ENCODE measurements at places on chromosomes 7 and 10.

DNA sequence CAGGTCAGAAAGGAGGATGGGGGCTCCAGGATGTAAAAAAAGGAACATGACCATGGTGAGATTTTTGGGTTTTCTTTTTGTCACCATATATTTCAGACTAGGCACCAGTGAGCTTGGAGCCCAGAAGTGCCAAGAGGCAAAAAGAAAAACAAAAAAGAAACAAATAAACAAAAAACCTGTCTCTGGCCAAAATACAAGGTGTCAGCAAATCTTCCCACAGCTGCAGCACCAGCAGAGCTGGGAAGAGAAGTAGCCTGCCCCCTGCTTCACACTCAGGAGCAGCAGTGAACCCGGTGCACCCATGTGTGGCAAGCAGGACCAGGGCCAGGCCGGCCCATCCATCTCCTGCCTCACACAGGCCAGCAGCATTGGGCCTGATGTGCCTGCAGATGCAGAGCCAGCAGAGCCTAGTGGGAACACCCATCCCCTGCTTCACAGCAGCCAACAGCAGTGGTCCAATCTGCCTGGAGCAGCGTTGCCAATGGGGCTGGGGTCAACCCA, 34.7 kb upstream of the C10orf71 start:
- no peak for DNase-seq

DNA sequence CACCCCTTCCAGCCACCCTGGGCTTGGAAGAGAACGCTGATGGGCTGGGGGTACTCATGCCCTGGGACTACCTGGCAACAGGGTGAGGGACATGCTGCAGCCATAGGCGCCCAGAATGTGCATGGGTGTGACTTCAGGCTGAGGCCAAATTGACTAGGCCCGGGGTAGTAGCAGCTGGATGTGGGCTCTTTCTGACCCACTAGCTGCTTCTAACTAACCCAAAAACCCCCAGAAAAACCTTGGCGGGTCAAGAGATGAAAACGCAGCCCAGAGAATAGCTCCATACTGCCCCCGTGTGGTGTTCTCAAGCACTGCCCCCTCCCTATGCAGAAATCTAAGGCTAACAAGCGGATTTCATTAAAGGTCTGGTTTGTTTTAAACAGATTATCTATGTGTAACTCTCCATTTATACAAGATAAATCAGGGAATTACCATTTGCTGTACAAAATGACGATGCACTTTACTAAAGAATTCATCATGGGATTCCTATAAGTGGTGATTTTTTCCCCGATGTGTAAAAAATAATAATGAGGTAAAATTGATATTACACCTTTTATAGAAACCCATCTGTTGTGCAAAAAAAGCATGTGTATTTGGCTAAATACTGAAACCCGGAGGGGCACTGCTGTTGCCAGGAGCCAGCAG, 4.2 kb downstream of the SMARCD3 start:
- peak; percentile 74 for DNase-seq

- DNase-seq = no peak
Observed at GRCh38 chr10:43226851-43227845, 39.7 kb downstream of the RASGEF1A start.

GRCh38 chr7:77184990-77185389, 14.6 kb downstream of the FGL2 start:
- DNase-seq = no peak

- DNase-seq = no peak
Observed at GRCh38 chr10:27783660-27784059, 38.0 kb upstream of the MKX start.

DNA sequence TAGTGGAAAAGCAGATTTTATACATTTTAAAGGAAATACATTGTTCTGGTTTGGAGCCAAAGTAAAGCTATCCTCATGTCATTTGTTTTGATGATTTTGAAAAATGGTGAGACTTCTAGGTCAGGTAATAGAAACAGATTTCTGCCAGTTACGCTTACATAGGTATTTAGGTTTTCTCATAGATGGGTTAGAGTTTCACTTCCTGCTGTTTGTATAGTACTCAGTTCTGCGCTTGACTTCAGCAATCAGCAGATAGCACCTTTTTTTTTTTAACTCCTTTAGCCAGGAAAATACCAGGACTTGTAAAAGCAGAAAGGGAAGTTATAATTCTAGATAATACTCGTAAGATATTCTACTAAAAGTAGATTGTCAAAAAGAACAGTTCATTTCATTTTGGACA, 209.8 kb upstream of the POM121L12 start:
- DNase-seq = no peak

DNA sequence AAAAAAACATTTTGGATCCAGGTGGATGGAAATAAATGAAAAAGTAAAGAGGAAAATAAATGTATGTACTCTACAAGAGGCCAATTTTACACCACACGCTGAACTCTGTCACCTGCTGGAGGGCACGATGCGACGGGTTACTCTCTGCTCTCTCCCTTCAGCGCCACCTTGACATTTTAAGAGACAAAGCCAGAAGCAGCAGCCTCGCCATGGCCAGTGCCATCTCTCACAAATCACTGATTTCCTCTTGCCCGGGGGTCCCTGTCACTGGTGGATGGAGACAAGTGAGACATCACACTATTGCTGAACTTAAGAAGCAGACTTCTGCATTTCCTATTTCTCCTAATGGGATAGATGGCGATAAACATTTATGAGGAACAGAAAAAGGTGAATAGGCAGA, 190.0 kb downstream of the ZMYND11 start:
- DNase-seq = no peak

DNA sequence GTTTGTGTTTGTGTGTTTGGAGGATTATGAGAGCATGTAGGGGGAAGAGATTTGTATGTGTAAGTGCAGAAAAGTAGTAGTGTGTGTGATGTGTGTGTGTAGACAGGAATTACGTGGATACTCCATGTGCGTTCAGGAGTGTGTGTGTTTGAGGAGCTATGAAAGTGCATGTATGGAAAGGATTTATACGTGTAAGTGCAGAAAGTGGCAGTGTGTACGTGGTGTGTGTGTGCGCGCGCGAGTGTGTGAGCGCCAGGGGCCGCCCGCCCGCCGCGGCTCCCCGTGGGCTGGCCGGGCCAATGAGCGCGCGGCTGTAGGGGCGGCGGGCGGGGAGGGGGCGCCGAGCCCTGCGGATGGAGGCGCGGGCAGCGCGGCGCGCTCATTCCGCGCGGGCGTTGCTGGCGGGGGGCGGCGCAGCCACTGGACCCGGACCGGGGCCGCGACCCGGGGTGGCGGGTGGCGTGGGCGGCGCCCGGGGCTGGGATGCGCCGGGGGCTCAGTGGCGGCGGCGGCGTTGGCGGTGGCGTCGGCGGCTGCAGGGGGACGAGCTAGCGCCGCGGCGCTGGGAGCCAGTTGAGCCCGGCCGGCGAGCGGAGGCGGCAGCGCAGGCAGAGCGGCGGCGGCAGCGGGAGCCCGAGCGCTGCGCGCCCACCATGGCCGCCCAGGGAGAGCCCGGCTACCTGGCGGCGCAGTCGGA, at the start of gene BICC1:
Gene BICC1, plus strand, starts transcription at position 382 of the 697 bp plus-strand sequence. Its CDS starts 272 bp downstream, at position 654.
- DNase-seq = no peak

DNA sequence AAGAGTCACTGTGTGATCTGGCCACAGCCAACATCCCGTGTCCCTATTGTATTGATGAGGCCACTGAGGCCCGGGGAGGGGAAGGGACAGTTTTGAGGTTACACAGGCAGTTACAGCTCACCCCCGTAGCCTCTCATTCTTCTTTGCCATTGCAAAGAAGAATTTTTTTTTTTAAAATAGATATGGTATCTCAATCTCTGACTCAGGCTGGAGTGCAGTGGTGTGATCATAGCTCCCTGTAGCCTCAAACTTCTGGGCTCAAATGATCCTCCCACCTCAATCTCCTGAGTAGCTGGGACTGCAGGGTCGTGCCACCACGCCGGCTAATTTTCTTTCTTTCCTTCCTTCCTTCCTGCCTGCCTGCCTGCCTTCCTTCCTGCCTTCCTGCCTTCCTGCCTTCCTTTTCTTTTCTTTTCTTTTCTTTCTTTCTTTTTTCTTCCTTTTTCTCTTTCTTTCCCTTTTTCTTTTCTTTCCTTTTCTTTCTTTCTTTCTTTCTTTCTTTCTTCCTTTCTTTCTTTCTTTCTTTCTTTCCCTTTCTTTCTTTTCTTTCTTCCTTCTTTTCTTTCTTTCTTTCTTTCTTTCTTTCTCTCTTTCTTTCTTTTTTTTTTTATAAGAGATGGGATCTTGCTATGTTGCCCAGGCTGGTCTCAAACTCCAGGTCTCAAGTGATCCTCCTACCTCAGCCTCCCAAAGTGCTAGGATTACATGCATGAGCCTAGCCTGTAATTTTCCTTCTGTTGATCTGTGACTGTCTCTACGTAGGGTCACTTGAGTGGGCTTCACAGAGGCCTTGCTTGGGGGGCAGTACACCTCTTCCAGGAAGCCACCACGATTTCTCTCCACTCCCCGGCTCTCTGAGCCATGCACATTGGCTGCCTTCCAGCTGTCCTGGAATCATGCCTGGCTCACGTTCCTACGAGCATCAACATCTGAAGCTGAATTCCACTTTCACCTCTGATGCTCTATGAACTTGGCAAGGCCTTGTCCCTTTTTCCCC, 31.3 kb downstream of the TMEM270 start:
- DNase-seq = no peak

DNA sequence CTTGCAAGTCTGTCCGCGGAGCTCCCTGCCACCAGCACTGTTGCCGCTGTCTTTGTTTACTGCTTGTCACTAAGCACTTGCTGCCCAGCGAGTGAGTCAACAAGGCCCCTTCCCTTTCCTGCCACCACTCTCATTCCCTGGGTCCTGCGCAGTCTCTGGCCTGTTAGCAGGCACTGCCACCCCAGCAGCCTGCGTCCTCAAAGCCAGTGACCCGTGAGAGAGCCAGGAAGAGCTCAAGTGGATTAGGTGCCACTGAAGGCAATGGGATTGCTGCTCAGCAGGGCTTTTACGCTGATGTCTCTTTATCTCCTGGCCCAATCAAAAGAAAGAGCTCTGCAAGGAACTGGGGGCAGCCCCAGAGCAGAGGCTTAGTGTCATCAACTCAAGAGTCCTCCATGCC, at the start of gene FRMPD2:
Gene FRMPD2, minus strand, starts transcription at position 61 of the 400 bp plus-strand sequence. CDS start 129 bp downstream, outside the sequence.
- no peak for DNase-seq

DNA sequence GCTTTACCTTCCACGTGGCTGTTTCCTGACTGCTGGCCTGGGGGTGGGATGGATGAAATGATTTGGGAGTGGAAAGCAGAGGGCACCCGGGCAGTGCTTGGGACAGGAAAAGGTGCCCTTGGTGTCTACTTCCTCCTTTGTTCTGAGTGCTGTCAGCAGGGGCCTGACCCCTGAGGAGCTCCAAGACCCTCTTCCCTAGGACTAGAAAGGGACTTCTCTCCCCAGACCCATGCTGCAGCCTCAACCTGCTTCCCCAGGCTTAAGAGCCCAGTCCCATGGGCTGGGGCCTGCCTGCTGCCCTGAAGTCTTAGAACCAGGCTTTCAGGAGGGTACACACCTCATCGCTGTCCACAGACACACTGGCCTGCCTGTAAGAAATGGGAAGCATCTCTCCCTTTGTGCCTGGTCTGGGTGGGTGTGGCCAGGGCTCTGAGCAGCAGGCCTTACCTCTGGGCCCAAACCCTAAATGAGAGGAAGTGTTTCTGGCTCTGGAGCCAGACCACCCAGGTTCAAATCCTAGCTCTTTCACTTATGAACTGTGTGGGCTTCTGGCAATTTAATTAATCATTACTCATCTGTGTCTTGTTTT, 12.9 kb downstream of the CDH23 start:
- DNase-seq = no peak

GRCh38 chr10:103616705-103617601, 123.4 kb downstream of the NEURL1 start:
- no peak for DNase-seq

DNA sequence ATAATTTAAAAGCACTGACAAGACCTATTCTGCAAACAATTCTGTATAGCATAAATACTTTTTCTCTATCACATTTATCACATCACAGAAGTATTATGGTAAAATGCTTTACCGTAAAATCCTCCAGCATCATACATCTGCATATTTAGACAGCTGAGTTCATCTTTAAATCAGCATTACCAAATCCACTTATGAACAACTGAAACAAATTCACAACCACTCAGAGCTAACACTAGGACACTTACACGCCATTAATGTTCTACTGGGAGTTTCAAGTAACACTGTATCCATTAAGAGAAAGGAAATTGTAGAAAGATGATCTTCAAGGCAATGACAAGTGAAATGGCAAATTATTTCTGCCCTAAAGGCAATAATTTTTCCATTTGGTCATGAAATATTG, 105.7 kb upstream of the DKK1 start:
- DNase-seq = no peak

DNA sequence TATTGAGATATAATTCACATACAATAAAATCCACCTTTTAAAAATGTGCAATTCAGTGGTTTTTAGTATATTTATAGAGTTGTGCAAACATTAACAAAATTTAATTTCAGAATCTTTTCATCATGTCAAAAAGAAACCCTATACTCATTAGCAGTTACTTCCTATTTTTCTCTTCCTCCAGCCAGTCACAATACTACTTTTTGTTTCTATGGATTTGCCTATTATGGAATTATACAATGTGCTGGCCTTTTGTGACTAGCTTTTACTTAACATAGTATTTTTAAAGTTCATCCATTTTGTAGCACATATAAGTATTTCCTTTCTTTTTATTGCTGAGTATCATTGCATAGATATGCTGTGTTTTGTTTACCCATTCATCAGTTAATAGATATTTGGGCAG, 199.9 kb upstream of the IMMP2L start:
- no peak for DNase-seq
